ENCODE measurements at places on chromosomes 7 and 10. TPM values are rescaled to one million over a fixed set of nuclear protein-coding genes. Genes with fewer than 3 reads are reported as not detected.

Gene GJC3
- not detected for total RNA-seq

Gene NXPH1
- total RNA-seq = not detected

Gene LBX1
- not detected for total RNA-seq

Gene IGF2BP3
- total RNA-seq = not detected

DNA sequence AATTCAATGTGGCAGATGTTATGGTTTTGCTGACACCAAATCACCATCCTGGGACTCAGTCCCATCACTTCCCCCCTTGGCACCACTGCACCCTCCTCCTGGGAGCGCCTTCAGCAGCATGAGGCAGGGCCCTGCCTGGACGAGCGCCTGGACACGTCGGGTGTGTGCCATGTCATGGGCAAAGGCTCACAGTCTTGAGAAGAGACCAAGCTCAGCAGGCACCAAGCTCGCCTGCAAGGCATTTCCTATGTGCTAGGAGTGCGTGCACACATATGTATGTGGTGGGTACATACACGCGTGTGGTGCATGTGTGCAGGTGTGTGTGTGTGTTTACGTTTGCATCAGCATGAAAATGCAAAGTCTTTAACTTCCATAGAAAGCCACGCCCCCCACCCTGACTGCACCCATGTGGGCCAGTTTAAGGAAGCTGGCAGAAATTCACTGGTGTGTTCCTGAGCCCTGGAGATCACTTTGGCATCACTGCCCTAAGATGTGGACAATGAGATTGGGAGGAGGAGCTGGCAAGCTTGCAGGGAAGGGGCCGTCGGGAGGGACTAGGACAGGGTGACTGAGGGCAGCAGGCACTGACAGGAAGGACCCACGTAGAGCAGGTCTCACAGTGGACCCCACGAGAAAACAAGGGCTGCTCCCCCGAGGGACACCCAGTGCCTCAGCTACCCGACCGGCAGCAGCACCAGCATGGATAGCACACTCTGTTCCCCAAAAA is 169.9 kb upstream of the PPP2R2D start:
- no peak overlapping the region for H3K4me3 ChIP-seq
- DNase-seq = no peak
- peaks cover 10% of the 10 kb centered on the region for H3K4me1 ChIP-seq
- no peaks in the 10 kb centered on the region for H3K27me3 ChIP-seq

DNA sequence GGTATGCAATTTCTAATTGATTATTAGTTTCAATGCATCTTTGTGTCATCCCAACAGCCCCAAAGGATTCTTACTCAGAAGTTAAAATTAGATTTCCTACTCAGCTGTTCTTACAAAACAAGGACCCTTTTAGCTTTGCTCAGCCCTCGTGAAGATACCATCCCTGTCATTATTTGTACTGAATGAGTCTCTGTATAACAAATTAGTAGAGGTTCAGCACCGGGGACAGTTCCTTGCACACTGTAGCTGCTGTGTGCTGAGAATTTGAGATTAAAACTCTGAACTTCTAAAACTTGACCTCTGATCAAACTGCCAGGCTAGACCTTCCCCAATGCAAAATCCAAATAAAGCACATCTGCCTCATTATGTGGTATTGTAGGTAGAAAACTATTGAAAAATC is 299.1 kb downstream of the LHFPL3 start:
- H3K36me3 ChIP-seq = no peaks in the 10 kb centered on the region
- no peak overlapping the region for H3K4me3 ChIP-seq
- H3K27me3 ChIP-seq = no peaks in the 10 kb centered on the region
- H3K27ac ChIP-seq = no peak overlapping the region

GRCh38 chr10:75427951-75428350 is 3.5 kb upstream of the LRMDA start:
- peak overlapping the region; percentile 56 for H3K27ac ChIP-seq
- DNase-seq = no peak
- H3K27me3 ChIP-seq = no peaks in the 10 kb centered on the region
- no peak overlapping the region for H3K4me3 ChIP-seq
- peaks cover 55% of the 10 kb centered on the region for H3K4me1 ChIP-seq

DNA sequence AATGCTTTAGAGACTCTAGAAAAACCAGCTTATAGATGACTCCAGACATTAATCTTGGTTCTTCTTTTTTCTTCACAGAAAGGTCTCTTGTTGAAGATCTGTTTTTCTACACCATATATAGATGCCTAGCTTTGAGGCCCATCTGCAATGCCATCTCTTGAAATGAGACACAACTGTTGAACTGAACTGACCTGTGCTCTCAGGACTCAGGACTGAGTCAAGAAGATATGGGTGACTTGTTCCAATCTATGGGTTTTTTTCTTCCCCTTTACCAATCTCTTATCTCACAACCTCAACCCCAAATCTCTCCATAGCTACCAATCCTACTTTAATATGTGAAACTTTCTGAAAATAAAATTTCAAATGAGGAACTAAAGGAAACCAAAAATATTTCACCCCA is 194.7 kb downstream of the SNX13 start:
- no peak for DNase-seq
- H3K36me3 ChIP-seq = no peaks in the 10 kb centered on the region
- no peaks in the 10 kb centered on the region for H3K27me3 ChIP-seq
- no peaks in the 10 kb centered on the region for H3K4me1 ChIP-seq
- no peak overlapping the region for H3K27ac ChIP-seq

GRCh38 chr10:51821045-51821444 is 121.7 kb upstream of the CSTF2T start:
- H3K36me3 ChIP-seq = no peaks in the 10 kb centered on the region
- H3K4me1 ChIP-seq = peaks cover 4% of the 10 kb centered on the region
- DNase-seq = no peak
- no peaks in the 10 kb centered on the region for H3K27me3 ChIP-seq
- H3K27ac ChIP-seq = no peak overlapping the region
- H3K4me3 ChIP-seq = no peak overlapping the region

- DNase-seq = no peak
- no peak overlapping the region for H3K4me3 ChIP-seq
- H3K4me1 ChIP-seq = peaks cover 32% of the 10 kb centered on the region
- H3K27me3 ChIP-seq = no peaks in the 10 kb centered on the region
Observed at GRCh38 chr7:117021986-117022385, 68.7 kb downstream of the ST7 start.

GRCh38 chr7:139004321-139005090 is 23.3 kb upstream of the KIAA1549 start:
- no peaks in the 10 kb centered on the region for H3K36me3 ChIP-seq
- no peak overlapping the region for H3K27ac ChIP-seq
- H3K4me1 ChIP-seq = no peaks in the 10 kb centered on the region
- no peaks in the 10 kb centered on the region for H3K27me3 ChIP-seq

DNA sequence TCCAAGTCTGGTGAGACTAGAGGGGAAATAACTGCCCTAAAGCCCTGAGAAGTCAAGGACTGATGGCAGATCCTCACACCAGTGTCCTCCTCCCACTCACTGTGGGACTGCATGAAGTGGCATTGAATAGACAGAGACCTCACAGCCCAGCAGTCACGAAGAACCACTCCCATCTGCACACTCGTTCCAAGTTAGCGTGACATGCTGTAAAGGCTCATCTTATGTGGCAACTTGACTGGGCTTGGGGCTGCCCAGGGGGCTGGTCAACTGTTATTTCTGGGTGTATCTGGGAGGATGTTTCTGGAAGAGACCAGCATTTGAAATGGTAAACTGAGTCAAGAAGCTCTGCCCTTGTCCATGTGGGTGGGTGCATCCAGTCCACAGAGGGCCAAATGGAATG is 104.7 kb downstream of the ADARB2 start:
- H3K36me3 ChIP-seq = no peaks in the 10 kb centered on the region
- no peaks in the 10 kb centered on the region for H3K4me1 ChIP-seq
- H3K27ac ChIP-seq = no peak overlapping the region
- DNase-seq = no peak

DNA sequence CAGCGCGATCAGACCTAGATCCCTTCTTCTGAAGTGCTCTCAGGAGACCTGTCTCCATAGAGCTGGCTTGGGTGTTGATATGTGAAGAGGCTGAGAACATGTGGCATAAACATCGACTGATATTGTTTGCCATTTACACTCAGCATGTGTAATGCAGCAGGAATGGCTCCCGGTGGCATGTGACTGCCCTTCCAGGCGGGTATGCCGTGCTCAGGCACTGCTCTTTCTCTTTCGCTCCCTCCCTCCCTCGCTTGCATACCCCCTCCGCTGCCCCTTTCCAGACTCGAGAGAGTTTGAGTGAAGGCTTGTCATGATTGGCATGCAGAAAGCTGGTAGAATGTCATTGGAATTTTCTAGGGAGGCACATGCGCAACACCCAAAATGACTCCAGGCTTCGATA is 107.3 kb upstream of the PDCD4 start:
- H3K27ac ChIP-seq = no peak overlapping the region
- H3K4me3 ChIP-seq = no peak overlapping the region
- H3K4me1 ChIP-seq = peaks cover under 1% of the 10 kb centered on the region
- H3K27me3 ChIP-seq = no peaks in the 10 kb centered on the region
- no peak for DNase-seq
- no peaks in the 10 kb centered on the region for H3K36me3 ChIP-seq

GRCh38 chr7:20193873-20194272 is 23.3 kb downstream of the MACC1 start:
- no peaks in the 10 kb centered on the region for H3K36me3 ChIP-seq
- H3K27ac ChIP-seq = no peak overlapping the region
- H3K4me1 ChIP-seq = peaks cover 19% of the 10 kb centered on the region
- DNase-seq = no peak
- H3K4me3 ChIP-seq = no peak overlapping the region
- no peaks in the 10 kb centered on the region for H3K27me3 ChIP-seq
